IMR-90 (cell line): ENCODE measurements at places on chromosomes 6 and 20. TPM values are rescaled to one million over a fixed set of nuclear protein-coding genes. Genes with fewer than 3 reads are reported as not detected.
A peak's percentile ranks its signal among the peaks of the same experiment; 100 is the strongest.

Gene DCDC2
- total RNA-seq, result not detected in 2 replicates

Gene IL17A
- total RNA-seq, result not detected in 2 replicates

Gene CCDC167
- total RNA-seq, result 35.8 and 59.4 TPM in 2 replicates

Gene PRKN
- total RNA-seq, result 0.18 and 0.28 TPM in 2 replicates

Gene LHFPL5
- total RNA-seq, result not detected in 2 replicates

Gene APOBEC2
- total RNA-seq, result not detected in 2 replicates

Gene TNXB
- total RNA-seq, result under 0.01 TPM in 1 of 2 replicates, not detected in the other

Gene RPP40
- 19.7 and 22.2 TPM in 2 replicates for total RNA-seq

Gene CLDN20
- total RNA-seq, result not detected in 2 replicates

DNA sequence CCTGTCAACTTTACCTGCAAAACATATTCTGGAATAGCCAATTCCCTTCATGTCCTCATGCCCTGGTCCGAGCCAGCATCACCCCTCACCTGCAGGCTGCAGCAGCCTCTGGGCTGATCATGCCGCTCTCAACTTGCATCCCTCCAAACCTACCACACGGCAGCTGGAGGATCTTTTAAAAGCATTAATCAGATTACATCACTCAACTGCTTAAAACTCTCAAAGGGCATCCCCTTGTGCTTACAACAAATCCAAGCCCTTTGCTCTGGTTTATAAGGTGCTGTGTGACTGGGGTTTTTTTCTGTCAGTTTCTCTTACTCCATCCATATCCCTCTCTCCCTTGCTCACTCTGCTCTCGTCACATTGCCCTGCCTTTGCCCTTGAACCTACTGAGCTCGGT is 24.0 kb downstream of the CD40 start:
- no peak for DNase-seq

- no peak for DNase-seq
These were observed 95.8 kb upstream of the GCM1 start for GRCh38 chr6:53244399-53244931.

- no peak for DNase-seq
These were observed 55.7 kb downstream of the SH3BGRL2 start for GRCh38 chr6:79686707-79687309.

DNA sequence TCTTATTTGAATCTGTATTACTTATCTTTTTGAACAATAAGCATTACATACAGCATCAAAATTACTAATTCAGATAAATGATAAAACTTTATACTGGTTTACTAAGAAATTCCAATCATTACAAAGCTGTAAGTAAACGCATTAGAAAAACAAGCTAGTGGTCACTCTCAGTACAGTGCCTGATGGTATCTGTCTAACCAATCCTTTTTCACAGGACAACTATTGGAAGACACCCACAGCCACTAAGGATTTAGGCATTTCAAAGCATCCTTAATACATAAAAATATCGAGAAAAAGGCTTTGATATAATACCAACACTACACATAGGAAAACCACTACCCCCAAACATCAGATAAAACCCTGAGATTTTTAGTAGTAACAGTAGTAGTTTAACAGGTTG is 2.6 kb downstream of the CD164 start:
- peak; percentile 59 for DNase-seq

- no peak for DNase-seq
These were observed 655.1 kb upstream of the CITED2 start for GRCh38 chr6:140029551-140029950.

DNA sequence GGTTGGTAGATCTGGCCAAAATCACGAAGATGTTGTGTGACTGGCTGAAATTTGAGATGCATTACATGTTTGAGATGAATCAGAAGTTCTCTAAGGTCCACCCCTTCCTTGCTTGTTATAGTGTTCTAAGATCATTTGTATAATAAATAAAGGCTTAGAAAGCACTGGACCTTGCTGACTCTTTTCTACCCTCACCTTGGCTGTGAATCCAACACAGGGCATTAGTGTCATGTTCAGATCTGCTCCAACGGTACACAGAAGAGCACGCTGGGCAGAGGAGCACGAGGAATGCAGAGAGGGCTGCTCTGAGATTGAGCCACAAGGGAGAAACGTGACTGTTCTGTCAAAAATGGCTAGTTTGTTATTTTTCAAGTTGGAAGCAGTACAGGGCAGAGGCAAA is 169.5 kb upstream of the HDAC2 start:
- peak; percentile 13 for DNase-seq

DNA sequence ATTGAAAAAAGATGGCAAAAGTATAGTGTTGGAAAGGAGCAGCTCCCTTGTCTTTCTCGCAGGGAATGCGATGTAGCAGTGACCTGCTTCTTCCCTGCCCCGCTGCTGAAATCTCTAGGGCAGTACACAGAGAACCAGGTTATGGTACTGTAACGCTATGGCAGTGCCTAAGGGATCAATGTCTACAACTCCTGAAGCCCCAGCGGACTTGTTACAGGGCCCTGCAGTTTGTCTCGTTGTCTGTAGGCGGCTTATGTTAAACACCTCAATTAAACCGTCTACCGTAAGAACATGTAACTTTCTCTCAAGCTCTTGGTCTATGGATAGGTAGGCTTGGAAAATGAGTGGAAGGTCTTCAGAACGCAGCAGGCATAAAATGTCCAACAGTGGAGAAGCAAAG is 44.8 kb upstream of the SLC17A4 start:
- DNase-seq, result no peak

DNA sequence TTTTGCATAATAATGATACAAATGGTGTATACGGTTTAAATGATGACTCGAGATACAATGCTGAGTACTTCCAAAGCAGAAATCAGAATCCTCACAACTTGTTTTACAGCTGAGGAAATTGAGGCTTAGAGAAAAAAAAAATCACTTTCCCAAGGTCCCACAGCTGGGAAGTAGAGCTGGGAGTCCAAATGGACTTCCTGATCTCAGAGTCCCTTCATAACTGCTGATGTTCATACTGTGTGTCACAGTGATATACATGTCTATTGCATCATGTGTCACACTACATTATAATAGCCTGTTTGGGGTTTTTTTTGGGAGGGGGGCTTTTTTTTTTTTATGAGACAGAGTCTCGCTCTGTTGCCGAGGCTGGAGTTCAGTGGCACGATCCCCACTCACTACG is 8.5 kb downstream of the HM13 start:
- no peak for DNase-seq

DNA sequence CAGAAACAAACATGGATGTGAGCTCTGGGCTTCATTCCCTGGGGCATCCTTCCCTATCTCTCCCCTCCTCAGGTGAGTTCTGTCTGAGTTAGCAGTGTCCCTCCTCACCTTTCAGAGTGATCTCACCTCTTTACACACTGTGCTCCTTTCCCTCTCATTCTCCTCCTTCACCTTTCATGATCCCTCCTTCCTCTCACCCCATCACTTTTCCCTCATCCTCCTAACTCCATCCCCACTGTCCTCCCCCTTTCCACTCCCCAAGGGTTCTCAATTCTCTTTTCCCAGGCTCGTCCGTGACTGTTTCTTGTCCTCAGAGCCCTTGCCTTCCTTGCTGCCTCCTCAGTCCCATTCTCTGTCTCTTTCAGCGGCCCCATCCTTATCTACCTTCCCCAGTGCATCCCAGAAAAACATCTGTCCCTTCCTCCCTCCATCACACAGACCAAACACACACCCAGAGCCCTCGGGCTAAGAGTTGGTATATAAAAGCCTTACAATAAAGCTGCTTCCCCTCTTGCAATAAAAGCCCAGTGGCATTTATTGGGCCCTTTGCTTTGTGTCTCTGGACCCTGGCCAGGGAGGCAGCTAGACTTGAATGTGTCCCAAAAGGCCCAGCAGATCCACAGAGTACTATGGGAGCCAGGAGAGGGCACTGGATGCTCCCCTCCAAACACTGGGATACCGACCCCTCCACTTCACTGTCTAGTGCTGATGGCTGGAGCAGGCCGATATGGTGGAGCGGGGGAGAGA is 1.9 kb downstream of the RNF39 start:
- no peak for DNase-seq

DNA sequence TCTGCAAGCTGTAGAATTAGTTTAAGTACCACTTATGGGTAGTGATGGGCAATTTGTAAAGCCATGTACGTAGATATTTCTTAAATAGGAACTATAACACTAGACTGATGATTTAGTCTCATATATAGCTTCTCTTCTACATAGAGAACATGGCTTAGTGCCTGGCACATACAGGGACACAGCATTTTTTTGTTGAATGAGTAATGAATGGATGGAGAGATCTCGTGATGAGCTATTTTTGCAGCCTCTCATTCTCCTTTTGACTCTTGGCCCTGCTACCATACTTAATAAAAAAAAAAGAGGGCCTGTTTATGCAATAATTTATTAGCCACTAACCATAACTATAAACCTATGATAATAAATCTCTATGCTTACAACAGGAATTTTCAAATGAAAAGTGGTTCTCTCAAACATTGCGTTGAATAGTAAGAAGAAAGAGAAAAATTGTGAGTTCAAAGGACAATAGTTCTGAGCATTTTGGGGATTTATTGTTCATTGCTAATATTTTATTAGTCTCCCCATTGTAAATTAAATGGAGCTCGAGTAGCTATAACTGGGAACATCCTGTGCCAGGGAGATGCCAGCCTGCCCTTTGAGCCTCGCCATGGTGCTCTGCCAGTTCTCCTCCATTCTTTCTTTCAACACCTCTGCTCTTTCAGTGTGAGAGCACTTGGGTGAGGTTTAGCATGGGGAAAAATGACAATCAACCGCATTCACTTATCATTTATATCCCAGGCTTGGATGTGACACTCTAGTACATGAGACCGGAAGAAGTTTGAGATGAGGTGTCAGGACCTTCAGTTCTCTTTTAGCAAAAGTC is 14.7 kb upstream of the RCAN2 start:
- DNase-seq, result no peak

- DNase-seq, result peak; percentile 56
These were observed 26.9 kb downstream of the SPATA2 start for GRCh38 chr20:49888212-49889000.

GRCh38 chr20:59823491-59824259 is 109.8 kb downstream of the SYCP2 start:
- no peak for DNase-seq

DNA sequence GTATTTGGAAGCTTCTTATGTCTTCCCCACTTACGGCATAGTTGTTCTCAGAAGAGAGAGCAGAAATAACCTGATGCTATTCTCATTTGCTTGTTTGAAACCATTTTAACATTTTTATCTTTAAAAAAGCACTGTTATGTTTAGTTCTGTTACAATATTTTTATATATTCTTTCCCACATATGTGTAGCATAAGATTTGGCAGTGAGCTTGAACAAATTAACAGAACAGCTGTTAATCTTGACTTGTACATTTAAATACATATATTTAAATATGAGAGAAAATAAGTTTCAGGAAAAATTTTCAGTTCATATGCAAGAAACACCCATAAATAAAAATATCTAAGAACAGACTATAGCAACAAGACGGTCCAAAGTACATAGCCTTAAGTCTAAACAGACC is 431.7 kb upstream of the IRAK1BP1 start:
- no peak for DNase-seq

DNA sequence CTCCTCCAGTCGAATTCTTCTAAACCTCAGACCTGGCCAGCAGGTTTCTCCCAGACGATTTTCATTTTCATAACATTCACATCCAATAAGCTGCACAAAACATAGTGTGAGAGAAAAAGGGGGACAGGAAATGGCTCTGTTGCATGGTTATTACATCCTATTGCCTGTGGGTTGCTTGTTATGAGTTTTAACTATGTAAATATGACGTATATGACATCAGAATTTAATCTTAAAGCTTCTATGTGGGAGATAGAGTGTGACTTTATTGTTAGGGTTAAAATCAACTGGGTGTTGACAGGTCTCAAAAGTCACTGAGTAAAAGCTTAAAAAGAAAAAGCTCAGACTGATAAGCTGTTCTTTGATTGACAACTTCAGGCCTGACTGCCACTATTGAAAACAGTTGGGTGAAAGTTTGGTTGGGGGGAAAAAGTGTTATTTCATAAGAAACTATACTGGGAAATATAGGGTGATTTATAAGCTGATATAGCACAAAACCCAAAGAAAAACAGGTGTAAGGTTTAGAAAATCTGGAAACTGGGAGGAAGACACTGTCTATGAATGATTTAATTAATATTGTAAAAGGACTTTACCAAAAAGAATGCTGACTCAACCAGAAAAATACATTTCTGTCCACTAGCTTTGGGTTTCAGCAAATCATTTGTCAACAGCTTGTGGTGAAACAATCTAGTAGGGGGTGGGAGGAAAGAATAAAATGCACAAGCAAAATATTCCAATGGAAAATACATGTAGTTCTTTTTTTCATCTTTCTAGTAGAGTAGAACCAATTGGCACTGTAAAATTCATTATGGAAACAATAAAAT is 134.1 kb upstream of the CEP162 start:
- no peak for DNase-seq

GRCh38 chr6:49815166-49815565 is 28.1 kb upstream of the PGK2 start:
- DNase-seq, result no peak

DNA sequence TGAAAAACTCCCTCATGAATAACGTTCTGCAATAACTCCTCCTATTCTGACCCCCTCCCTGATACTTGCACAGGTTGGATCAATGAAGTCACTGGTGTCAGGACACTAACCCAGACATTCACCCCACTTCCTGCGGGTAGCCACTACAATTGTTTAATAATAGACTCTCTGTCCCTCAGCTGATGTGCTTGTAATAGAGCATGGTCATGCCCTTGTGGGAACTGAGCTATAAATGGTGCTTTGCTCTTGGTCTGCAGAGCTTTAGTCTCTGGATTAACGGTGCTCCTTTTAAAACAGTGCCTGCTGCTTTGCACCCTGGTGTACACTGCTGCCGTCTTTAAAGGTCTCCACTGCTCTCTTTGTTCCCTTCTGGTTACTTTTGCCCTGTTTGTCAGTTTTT is 127.3 kb downstream of the BACH2 start:
- no peak for DNase-seq

- DNase-seq, result no peak
These were observed 430.7 kb upstream of the PTCHD4 start for GRCh38 chr6:48541649-48542048.

DNA sequence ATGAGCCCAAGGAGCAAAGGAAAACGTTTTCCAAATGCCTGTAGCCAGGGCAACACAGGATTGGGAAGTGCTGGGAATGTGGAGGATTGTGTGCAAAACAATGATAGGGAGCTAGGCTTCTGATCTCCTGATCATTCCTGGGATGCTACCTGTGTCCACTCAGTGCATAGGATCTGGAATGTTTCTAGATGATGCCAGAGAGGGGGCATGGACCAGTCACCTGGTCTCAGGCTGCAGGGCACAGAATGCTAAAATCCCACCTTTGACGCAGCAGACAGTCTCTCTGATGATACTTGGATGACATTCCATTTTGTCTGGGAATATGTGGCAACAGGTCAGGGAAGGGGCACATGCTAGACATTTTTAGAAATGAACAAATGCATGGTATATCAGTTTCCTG is 128.9 kb downstream of the CLIC5 start:
- DNase-seq, result no peak
